Cerebellar nuclear complex (tissue), 1 donor: ENCODE measurements at places on chromosomes 3 and 15.

- no peak for DNase-seq
These were observed 490.4 kb upstream of the PROK2 start for GRCh38 chr3:72275331-72275751.

DNA sequence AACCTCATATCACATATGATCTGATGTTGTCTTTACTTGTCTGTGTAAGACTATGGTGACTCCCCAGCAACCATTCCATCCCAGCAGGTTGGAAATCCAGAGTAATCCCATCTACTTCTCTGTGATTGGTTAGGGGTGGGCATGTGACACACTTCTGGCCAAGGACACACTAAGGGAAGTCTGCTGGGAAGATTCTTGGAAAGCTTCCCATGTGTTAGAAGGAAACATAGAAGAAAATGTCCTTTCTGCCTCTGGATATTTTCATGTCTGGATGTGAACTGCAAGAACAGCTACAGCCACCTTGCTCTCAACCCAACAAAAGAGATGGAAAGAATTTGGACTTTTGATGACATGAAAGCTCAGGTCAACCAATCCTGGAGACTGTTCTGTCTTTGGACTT lies 2.6 kb upstream of the UBE2Q2 start:
- DNase-seq, result no peak

DNA sequence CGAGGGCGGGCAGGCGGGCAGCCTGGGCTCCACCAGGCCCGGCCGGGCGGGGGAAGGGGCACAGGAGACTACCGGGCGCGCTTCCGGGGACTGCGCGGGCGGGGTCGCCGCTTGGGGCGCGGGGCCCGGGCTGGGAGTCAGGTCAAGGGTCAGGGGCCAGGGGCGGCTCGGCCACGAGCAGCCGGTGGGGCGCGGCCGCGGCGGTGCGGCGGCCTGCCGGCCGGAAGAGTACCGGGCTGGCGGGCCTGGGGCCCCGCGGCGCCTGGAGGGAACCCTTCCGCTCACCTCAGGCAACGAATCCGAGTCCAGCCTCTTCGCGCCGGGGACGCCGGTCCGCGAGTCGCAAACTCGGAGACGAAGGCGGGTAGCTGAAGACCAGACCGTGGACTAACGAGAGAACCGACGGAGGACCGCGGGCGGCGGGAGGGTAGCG lies 225 bp downstream of the RHOA start:
- DNase-seq, result no peak

GRCh38 chr3:23182996-23183513 lies 20.1 kb upstream of the UBE2E2 start:
- DNase-seq, result no peak

DNA sequence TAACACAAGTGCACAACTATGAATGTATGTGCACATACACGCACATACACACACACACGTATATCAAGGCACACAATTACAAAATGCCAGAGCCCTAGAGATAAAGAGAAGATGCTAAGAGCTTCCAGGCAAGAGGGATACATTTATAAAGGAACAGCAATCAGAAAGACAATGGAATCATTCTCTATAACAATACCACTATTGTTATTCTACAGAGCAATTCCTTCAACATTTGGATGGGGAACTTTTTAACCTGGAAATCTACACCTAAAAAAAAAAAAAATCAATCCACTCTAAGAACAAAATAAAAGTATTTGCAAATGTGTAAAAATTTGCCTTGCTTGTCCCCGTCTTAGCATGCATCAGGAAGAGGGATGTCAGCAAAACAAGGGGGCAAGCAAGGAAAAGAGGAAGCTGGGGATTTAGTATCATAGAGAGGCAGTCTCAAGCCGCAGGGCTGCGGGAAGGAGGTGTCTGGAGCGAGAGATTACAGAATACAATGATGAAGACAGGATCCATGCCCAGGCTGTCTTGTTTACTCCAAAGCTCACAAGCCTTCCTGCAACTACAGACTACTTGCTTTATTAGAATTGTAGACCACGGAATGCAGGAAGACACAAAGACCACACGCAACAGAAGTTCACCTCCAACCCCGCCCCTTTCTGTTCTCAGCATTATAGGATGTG lies 220.2 kb downstream of the NTRK3 start:
- no peak for DNase-seq

GRCh38 chr3:15964605-15965442 lies 167.0 kb upstream of the ANKRD28 start:
- no peak for DNase-seq

GRCh38 chr3:88038566-88038965 lies 20.2 kb downstream of the CGGBP1 start:
- no peak for DNase-seq

DNA sequence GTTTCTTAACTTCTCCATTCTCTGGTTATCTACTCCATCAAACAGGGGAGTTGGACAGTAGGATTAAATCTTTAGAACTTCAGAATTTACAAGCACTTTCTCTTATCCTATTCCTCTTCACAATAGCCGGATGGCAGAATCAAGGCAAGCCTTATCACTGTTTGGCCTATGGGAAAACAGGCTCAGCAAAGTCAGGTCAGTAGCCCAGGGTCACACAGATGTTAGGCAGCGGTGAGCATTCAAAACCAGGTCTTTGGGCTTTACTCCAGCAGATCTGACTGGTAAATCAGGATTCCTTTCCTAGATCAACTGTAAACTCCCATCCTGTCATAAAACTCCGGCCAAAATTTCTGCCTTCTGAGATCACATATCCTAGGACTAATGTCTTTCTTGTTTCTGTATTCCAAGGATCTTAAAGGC lies 258.4 kb downstream of the OPA1 start:
- no peak for DNase-seq

- DNase-seq, result no peak
These were observed 85.9 kb upstream of the CSPG5 start for GRCh38 chr3:47664519-47664918.

DNA sequence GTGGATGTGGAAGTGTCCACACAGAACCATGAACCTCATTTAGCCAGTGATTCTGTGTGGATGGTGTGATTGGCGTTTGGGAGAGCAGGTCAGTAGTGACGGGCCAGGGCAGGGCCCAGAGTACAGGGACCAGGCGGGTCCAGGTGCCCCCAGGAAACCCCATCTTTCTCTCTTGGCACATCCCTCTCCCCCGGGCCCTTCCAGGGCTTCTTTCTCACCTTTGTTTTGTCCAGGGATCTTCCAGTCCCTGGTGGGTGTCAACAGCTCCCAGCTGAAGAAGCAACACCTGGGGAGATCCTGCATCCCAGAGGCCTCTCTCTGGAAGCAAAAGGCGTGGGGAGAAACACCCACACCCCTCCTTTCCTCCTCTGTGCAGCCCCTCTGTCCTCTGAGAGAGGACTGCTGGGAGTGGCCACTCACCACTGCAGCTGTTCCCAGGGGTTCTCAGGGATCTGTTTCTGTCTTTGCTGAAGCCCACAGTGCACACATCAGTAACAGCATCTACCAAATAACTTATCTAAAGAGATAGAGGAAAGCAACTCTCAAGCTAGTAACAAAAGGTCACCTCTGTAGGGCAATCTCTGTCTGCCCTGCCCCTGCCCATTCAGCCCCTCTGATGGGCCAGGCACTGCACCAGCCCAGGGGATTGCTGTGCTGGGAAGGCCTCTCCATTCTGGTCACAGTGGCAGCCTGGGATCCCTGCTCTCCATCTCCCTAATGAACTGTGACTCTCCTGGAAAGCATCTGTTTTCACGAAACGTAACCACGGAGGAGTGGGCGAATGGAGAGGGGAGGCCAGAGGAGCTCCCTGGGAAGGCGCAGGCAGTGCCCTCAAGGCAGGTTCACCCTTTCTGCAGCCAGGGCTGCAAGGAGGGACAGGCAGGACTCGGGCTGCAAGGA lies 98.3 kb upstream of the ALDH1A3 start:
- no peak for DNase-seq

- no peak for DNase-seq
These were observed 174.5 kb downstream of the GOLGA6L6 start for GRCh38 chr15:20367093-20367492.

- DNase-seq, result no peak
These were observed 274.9 kb upstream of the RARB start for GRCh38 chr3:25153136-25153535.

GRCh38 chr3:107981471-107982111 lies 109.2 kb downstream of the CD47 start:
- peak; percentile 98 for DNase-seq

DNA sequence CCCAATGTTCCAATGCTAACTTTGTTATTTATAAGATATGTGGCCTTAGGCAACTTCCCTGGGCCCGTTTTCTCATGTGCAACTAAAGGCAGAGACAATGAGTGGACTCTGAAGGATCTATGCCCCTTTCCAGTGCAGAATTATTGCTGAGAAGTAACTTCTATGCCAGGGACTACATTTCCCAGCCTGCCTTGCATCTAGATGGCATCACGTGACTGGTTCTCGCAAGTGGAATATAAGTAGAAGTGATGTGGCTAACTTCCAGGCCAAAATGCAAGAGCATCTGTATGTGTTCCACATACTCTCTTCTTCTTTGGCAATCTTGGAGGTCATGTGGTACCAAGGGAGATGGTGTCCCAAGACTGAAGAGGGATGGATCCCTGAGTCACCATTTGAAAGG lies 674.4 kb downstream of the NTRK3 start:
- DNase-seq, result no peak
